Subcutaneous preadipocyte (primary cell): ENCODE measurements at places on chromosomes 3 and 15. TPM values are rescaled to one million over a fixed set of nuclear protein-coding genes. Genes with fewer than 3 reads are reported as not detected.

Gene CCNB2
- 40.1 and 42.2 TPM in 2 replicates for total RNA-seq

Gene SYNPR
- total RNA-seq = not detected in 2 replicates

Gene FGD5
- 5.3 and 10.3 TPM in 2 replicates for total RNA-seq

Gene ARGFX
- total RNA-seq = not detected in 2 replicates

Gene IFRD2
- 133 and 152 TPM in 2 replicates for total RNA-seq

Gene PP2D1
- not detected in 2 replicates for total RNA-seq

Gene RASGRP1
- total RNA-seq = not detected in 2 replicates
